ENCODE measurements at places on chromosomes 16 and 17.

- DNase-seq = no peak
Measured at GRCh38 chr17:20924306-20924705, 118.5 kb downstream of the USP22 start.

GRCh38 chr17:28573966-28574480 is 2.7 kb downstream of the ALDOC start:
- no peak for DNase-seq

- DNase-seq = no peak
Measured at GRCh38 chr17:35998018-35998545, 3.3 kb downstream of the CCL15 start.

GRCh38 chr16:49277766-49278566 is 3.7 kb downstream of the CBLN1 start:
- no peak for DNase-seq

DNA sequence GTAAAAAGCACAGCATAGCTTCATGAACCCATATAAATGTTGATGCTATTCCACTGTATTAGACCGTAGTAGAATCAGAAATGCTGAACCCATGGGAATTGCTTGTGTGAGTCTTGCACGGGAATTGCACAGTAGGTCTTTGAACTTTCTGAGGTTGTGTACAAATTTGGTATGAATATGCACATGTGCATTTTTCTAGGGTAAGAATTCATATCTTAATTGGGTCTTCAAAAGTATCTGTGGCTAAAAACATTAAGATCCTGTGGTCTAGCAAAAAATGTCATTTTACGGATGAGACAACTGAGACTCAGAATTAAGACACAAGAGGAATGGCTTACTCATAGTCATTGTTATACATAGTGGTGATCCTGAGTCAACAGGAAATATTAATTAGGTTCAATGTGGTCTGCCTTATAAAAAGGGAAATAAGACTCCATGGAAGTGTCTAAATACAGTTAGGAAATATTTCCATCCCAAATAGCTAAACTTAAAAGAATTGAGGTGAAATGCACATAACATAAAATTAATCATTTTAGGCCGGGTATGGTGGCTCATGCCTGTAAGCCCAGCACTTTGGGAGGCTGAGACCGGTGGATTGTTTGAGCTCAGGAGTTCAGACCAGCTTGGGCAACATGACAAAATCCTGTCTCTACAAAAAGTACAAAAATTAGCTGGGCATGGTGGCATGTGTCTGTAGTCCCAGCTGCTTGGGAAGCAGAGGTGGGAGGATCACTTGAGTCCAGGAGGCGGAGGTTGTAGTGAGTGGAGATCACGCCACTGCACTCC is 22.8 kb downstream of the TAOK1 start:
- DNase-seq = no peak

DNA sequence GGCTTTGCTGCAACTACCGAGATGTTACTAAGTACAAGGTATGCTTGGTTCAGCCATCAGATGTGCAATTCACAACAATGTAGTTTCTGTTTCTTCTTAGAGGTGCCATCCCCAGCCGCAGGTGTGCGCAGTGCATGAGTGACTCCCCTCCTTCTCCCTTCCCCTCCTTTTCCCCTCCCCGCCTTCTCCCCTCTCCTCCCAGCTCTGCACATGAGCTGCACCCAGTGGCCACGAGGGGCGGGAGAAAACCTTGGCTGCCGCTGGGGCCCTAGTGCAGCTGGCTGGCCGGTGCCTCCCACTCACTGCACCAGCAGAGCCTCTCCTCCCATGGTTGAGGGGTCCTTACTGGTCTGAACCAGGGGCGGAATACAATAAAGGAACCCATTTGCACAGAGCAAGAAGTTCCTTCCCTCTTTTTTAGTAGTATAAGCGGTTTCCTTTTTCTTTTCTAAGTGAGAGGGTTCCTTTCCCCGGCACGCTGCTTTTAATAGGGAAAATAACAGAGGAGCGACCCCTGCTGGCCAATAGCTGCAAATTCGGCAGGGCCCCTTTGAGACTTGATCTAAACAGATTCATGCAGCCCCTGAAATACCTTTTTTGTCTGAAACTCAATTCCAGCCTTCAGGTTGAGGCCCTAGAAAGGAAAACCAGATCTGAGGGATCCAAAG is 7.8 kb upstream of the CCL15 start:
- no peak for DNase-seq

DNA sequence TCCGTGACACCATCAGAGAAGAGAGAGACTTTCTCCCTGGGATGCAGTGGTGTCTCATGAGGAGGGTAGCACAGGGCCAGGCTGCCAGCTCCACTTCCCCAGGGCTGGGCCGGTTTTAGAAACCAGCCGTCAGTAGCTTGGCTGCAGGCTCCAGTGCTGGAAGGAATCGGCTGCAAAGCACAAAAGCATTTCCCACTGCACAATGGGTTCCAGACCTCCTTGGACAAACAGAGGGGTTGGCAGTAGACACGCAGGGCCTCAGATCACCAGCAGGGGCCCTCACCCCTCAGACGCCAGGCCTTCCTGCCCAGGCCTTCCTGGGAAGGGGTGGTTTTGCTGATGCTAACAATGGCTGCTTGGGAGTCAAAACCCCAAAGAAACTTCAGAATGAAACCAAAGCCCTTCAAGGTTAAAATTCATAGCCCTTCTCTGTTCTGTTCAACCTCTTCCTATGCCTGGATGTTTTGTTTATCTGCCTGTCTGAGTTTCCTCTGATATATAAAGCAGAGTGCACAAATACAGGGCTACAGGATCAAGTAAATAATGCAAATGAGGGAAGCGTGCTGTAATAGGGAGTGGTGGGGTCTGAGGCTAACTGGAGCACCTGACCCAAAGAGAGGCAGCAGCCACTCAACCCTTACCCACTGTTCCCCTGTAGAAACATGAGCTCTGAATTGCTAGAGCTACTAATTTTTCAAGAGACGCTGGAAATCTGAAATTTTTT is 26.2 kb downstream of the TEKT5 start:
- DNase-seq = peak; percentile 4

DNA sequence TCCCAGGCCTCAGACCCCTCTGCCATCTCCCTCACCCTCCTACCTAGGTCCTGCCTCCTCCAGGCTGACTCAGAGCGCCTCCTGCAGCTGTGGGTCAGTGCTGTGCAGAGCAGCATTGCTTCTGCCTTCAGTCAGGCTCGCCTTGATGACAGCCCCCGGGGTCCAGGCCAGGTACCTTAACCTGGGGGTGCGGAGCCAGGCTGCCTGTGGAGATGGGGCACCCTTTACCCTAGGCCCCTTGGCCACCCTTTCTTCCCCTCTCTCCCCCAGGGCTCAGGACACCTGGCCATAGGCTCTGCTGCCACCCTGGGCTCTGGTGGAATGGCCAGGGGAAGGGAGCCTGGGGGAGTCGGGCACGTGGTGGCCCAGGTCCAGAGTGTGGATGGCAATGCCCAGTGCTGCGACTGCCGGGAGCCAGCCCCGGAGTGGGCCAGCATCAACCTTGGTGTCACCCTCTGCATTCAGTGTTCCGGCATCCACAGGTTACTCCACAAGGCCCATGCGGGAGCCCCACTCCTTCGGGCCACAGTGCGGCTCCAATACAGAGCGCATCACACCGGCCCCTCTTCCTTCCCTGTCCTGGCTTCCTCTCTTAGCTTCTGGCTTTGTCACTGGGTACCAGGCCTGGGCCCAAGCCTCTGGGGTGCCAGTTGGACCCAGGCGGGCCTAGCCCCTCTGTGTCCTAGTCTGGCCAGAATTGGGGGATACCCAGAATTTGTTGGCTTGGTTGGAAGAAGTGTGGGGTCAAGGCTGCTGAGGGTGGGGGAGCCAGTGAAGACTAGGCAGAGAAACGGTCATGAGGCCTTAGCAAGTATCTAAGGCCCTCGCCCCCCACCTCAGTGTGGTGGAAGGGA is 5.0 kb upstream of the KCTD11 start:
- no peak for DNase-seq

GRCh38 chr16:79037521-79038373 is 562.8 kb downstream of the MAF start:
- no peak for DNase-seq

GRCh38 chr17:603406-604114 is 111.1 kb downstream of the VPS53 start:
- DNase-seq = no peak

- DNase-seq = no peak
Measured at GRCh38 chr17:77892469-77893143, 65.9 kb upstream of the TNRC6C start.

DNA sequence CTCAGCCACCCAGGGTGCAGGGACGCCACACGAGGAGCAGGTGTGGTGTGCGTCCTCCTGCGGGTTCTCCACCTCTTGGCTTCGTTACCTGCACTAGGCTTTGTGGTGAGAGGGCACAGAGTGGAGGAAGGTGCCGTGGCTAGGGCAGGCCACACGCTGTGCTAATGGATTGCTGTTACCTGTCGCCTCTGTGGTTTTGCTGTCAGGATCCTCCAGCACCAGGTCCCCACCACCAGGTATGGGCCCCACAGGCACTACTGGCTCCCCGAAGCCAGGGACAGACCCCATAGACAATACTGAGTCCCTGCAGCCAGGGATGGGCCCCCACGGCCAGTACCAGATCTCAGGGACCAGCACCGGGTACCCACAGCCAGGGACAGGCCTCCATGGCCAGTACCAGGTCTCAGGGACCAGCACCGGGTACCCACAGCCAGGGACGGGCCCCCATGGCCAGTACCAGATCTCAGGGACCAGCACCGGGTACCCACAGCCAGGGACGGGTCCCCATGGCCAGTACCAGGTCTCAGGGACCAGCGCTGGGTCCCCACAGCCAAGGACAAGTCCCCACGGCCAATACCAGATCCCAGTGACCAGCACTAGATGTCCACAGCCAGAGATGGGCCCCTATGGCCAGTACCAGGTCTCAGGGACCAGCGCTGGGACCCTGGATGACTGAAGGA is 315.6 kb downstream of the SEC14L1 start:
- DNase-seq = peak; percentile 40

- no peak for DNase-seq
Measured at GRCh38 chr16:88473666-88474534, 20.8 kb downstream of the ZFPM1 start.

DNA sequence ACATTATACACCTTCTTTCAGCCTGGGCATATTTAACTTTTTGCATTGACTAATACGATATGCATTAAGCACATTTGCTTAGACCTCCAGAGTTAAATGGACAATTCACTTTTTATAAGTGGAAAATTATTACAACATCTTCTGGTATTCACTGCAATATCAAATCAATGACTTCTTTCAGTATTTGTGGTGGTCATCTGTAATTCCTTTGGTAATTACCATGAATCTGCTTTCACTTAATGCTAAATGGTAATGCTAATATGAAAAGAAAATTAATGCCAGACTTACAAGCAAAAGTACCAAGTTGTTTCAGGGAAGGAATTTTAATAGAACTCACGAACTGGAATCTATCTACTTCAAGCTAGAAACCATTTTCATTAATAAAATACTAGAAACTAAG is 6.4 kb downstream of the GPATCH8 start:
- no peak for DNase-seq

- DNase-seq = no peak
Measured at GRCh38 chr17:72126575-72127486, 6.0 kb downstream of the SOX9 start.

GRCh38 chr17:20095336-20096080 is 86.3 kb downstream of the SPECC1 start:
- DNase-seq = no peak

GRCh38 chr17:9646546-9646885 is 1.2 kb downstream of the USP43 start:
- no peak for DNase-seq

- DNase-seq = no peak
Measured at GRCh38 chr16:53785044-53785443, 81.1 kb downstream of the FTO start.

DNA sequence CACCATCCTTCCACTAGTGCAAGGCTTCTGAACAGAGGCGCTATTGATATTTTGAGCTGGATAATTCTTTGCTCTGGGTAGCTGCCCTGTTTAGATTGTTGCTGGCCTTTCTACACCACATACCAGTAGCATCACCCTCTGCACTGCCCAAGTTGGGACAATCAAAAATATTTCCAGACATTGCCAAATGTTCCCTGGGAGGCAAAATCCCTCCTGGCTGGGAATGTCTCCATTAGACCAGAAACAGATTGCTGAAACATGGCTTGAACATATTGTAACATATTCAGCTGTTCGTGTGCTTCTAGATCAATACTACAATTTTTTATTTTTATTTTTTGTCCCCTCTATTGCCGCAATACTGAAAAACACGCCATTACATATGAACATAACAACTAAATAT is 174.6 kb downstream of the ABCA8 start:
- no peak for DNase-seq

DNA sequence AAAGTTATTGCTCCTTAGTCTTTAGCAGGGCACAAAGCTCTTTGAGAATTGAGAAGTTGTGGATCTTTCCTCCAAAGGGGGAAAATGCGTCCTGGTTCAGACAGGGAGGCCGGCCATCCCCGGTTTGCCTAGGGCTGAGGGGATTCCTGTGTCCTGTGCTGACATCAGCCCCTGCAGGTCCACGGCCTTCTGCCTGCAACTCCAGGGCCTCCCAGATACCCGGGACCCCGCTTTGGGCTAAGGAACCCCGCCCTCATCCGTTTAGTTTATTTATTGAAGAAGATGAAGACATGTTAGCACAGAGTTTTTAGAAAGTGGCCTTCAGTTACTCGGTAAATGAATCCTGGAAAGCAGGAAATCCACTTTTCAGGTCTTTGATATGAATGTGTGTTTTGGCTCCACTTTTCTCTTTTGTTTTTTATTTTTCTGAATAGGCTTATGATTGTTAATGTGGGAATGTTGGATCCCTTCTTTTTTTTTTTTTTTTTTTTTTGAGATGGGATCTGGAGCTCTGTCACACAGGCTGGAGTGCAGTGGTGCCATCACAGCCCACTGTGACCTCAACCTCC is 65.6 kb downstream of the CRISPLD2 start:
- DNase-seq = no peak

DNA sequence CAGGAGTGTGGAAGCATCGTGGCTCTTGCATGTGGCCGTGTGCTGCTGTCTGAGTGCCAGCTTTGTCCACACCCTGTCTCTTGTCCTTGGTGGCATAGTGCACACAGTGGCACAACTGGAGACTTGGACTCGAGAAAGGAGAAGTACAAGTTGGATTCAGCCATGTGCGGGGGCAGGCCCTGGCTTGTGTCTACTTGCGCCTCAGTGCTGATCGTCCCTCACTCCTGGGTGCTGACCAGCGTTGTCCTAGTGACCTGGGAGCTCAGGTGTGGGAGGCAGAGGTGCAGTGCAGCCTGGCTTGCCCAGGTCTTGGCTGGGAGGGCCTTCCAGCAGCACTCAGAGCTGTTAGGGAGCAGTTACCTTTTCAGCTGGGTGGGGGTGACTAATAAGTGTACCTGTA is 20.6 kb downstream of the MPRIP start:
- DNase-seq = no peak

DNA sequence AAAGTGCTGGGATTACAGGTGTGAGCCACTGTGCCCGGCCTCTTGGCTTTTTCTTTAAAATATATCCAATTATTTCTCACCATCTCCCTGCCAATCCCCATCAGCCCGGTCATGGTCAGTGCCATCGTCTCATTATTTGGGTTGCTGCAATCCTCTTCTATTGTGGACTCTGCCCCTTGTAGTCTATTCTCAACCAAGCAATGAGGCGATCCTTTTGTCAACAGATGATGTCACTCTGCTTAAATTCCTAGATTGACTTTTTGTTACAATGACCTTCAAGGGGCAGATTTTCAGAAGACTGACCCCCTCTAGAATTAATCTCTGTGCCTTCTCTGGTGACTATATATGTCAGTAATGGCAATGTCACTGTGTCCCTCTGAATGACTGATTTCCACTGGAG is 384.7 kb downstream of the UTP18 start:
- DNase-seq = no peak

- DNase-seq = no peak
Measured at GRCh38 chr16:85061566-85061965, 34.0 kb downstream of the KIAA0513 start.

All from stimulated activated CD4-positive, alpha-beta T cell treated with anti-CD3 and anti-CD28 coated beads, Interleukin-4, amount 100 ng/mL, for 1 hour (primary cell).